ENCODE measurements at places on chromosomes 7 and 10.

DNA sequence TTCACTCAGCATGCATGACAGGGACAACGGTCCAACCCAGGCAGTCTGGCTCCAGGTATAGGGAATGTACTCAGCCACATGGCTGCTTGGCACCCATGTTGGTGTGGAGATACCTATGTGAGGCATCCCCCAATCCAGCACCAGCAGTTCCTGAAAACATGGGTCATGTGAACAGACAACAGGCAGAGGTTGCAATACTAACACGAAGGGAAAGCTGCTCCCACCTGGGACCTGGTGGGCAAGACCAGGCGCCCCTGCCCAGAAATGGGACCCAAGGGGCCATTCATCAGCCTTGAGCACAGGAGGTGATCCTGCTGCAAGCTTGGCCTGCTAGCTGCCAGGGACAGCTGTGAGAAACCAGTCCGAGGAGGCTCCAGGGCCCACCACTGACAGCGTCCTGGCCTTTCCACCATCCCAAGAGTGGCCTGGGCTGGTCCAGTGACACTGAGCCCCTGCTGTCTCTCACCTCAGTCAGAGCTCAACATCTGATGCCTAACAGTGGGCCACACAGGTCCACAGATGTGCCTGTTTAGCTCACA lies 142.3 kb downstream of the ARHGAP22 start:
- DNase-seq = no peak

GRCh38 chr7:95865716-95866371 lies 93.5 kb downstream of the DYNC1I1 start:
- DNase-seq = no peak

DNA sequence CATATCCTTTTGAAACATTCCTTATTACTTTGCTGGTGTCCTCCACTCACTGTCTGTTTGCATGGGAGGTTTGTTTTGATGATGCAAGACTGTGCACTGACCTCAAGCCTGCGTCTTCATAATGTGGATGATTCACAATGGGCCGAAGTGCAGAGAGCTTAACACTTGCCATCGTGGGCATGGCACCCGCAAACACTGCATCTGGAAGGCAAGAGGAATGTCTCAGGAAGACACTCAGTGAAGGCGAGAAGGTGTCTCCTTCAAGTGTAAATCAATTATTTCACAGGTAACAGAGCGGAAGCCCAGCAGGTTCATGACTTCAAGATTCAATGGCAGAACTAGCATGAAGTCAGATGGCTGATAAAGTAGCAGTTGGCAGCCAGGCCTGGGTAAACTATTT lies 98.1 kb downstream of the DPY19L1 start:
- DNase-seq = no peak

DNA sequence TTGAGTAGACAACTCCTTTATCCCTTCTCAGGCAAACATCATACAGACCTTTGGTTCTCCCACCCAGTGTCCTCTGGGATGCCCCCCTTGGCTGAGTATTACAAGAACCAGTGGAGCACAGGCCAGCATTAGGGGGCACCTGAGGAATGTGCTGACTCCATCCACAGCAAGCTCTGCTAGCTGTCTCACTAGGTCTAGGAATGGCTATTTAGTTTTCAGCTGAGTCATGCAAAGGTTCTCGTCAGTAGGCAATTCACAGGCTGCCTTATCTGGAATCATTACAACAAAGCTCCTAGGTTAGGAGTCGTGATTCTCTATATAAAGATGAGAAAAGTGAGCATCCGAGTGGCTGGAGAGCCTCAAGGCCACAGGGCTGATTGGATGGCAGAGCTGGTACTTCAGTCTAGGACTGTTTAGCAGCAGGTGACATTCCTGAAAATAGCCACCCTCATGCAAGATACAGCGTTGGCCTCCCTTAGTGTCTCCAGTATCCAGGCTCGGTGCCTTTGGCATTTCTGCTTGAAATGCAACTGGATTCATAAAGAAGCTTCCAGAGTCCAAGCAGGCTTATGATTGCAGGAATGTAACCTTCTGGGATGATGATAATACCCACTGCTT lies 75.8 kb downstream of the CDCA7L start:
- DNase-seq = no peak

GRCh38 chr10:132389433-132390169 lies 7.4 kb upstream of the PWWP2B start:
- no peak for DNase-seq

DNA sequence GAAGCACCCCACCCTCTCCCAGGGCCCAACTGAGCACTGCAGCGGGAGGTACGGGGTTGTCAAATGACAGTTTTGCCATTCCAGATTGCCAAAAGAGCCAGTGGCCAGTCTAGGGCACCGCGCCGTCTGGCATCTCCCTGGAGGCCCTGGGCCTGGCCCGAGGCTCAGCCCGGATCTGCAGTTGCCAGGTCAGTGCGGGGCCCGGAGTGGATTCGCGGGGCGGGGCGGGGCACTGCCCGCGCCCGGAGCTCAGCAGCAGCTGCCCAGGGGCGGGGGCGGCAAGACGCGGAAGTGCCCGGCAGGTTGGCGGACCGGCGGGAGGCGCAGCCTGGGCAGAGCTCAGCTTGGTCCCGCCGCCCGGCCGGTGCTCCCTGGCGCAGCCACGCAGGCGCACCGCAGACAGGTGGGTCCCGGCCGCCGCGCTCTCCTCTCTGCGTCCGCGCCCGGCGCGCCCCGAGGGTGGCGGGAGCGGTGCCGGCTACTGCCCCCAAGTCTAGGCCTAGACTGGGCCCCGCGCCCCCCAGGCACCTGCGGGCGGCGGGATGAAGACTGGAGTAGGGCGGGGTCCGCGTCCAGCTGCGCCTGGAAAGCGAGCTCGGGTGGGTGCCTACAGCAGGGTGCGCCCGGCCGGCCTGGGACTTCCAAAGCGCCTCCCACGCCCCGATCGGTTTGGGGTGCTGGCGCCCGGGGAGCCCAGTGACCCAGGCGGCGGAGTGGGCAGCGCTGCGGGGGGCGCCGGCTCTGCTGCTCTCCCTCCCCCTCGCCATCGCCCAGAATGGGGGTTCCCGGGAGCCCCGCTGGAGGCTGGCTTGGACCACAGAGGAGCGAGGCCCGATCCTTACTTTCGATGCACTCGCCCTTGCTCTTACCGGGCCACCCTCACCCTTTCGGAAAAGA lies at the start of gene IRF5:
Gene IRF5, plus strand, starts transcription at position 281 of the 897 bp plus-strand sequence. CDS start 4,155 bp downstream, outside the sequence.
- DNase-seq = no peak

DNA sequence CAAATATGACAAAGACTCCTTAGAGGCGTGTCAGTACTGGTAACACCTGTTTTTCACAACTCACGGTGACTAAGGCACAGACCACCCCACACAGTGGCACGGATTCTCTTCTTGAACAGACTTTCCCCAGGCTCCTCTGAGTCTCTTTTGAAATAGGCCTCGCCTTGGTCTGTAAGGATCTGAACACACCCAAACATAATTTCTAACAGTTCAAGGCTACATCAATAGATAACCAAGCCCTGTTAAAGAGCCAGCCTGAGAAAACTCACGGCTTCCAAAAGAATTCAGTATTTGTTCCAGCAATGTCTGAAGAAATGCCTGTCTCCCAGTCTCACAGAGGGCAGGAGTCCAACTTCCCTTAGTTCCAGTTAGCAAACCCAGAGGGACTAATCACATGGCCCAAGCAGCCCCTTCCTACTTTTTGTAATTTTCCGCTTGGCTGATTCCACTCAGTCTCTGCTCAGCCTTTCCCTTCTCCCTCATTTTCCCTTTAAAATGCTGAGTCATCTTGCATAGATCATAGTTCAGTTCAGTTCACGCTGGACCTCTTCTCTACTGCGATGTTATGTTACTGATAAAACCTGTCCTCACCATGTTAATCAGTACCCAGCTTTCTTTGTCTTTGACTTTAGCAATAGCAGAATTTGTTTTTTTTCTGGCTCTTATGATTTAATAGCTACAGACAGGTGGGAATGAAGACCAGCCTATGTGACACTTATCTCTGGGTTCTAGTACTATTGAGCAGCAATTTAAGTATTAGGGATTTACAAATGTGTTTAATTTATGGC lies 22.6 kb upstream of the AKR1C3 start:
- no peak for DNase-seq

- DNase-seq = no peak
Observed at GRCh38 chr7:66315192-66315591, 110.1 kb downstream of the TPST1 start.

- no peak for DNase-seq
Observed at GRCh38 chr10:77576444-77577032, 61.1 kb downstream of the KCNMA1 start.

GRCh38 chr10:88108115-88108610 lies 244.7 kb downstream of the PTEN start:
- DNase-seq = no peak

DNA sequence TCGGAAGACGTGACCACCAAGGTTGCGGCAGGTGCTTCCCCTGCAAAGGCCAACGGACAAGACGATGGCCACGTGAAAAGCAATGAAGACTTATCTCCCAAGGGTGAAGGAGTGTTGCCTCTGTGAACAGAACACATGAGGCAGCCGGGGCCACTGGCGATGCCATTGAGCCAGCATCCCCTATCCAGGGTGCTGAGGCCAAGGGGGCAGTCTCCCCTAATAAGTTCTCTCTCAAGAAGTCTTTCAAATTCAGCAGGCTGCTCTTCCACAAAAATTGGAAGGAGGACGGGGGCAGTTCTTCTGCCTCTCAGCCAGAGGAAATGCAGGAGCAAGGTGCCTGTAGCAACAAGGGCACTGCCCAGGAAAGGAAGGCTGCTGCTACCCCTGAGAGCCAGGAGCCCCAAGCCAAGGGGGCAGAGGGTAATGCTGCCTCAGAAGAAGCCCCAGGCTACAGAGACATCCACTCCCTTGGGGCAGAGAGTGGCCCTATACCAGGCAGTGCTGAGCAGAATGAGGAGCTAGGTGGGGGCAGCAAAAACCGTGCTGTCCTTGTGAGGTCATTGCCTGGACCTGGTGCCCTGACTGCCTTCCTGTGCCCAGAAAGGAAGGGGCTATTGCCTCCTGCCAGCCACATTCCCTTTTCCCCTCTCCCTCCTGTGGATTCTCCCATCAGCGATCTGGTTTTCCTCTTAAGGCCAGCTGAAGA lies 17.3 kb downstream of the NT5C2 start:
- DNase-seq = no peak
